ENCODE measurements at places on chromosomes 6 and 20.

GRCh38 chr6:125316621-125317020, 14.9 kb upstream of the HDDC2 start:
- DNase-seq = no peak

- no peak for DNase-seq
These were observed 2.2 kb upstream of the OLIG3 start for GRCh38 chr6:137496368-137496767.

DNA sequence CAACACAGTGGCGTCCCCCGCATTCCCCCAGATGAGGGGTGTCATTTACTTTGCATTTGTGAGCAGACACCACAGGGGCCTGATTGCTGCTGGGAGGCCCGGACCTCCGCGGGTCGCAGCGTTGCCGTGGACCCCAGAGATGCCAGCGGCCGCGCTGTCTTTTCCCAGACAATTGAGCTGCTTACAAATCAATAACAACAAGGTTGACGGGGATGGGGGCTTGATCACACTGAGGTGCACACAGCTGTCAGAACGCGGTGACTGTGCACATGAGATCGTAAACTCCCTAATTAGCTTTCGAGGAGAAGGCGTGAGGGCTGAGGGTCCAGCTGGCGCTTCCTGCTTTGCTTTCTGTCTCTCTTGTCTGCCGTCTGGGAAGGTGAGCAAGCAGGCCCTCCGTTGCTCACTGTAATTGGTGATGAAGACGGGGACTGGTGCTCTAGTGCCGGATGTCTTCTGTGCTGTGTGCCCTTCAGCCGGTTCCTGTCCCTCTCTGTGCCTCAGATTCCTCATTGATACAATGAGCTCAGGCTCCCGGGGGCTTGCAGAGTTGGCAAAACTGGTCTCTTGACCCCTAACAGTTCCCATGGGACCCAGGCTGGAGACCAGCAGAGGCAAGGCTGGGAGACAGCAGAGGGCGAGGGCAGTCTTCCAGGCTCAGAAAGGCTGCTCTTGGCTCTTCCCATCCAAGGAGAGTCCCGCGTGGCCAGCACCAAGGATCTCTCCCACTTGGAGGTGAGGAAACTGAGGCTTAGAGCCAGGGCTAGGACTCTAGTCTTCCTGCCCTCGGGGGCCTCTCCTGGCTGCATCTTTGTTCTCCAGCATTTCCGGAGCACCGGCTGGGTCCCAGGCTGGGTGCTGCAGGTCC, 126.0 kb upstream of the PMEPA1 start:
- no peak for DNase-seq

DNA sequence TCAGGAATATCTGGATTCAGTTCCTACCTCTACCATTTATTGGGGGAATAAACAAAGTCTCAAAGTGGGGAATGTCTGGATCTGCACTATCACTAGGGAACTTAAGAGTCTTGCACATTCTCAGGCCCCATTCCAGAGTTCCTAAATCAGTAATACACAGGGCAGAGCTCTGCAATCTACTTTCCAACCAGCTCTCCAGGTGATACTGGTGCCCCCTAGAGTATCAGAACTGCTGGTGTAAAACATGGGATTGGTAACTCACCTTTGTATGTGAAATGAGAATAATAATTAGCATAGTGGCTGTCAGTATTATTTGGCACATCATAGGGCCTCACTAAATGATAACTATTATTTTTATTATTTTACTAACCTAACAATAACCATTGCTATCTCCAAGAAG, 278.8 kb upstream of the IMPG1 start:
- DNase-seq = no peak

GRCh38 chr6:56868687-56869086, 86.2 kb upstream of the BEND6 start:
- peak; percentile 36 for DNase-seq

GRCh38 chr6:33745548-33745947, 1.2 kb downstream of the IP6K3 start:
- DNase-seq = no peak

DNA sequence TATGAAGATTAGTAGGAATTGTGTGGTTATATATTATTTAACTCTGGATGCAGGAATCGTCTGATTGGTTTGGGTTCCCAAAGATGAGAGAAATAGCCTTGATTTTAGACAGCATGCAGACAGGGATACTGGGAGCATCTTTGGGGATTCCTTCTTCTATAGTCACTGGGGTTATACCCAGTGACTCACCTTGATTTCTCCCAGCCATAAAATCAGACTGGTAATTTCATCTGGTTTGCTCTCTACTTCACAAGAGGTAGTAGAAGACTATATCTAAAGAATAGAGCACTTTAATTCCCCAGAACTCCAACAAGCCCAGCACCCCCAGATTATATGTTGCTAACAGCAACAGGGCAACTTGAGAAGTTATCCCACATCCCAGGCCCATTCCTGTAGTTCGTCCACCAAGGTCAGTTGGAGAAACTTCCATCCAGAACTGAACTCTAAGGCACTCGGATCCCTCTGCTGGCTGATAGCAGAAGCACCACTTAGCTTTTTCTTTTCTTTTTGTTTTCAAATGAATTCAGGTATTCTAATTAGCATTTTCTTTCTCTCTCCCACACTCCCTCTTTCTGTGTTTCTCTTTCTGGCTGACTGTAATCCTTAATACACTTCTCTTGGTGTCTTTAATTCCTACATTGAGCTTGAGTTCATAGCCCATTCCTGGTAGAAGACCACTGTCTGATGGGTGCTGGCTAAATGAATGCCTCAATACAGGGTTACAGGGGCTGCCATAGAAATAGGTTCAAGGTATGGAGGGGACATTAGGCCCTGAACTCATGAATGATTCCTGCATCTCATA, 20.4 kb upstream of the EFHC1 start:
- DNase-seq = peak; percentile 60

DNA sequence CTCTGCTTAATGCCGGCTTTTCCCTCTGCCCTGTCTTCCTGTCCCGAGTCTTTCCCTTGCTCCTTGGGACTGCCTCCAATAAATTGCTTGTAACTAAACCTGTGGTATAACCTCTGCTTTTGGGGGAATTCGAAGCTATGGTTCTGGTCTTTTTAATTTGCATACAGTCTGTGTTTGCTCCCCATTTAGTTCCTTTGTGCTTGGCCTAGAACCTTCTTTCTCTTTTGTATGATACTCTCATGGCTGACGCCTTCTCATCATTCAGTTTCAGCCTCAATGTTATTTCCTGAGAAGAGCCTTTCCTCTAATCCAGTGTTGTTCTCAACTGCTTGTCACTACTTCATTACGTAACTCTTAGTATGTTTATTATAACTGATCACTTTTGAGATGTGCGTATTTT, 248.0 kb downstream of the PHF3 start:
- DNase-seq = no peak

DNA sequence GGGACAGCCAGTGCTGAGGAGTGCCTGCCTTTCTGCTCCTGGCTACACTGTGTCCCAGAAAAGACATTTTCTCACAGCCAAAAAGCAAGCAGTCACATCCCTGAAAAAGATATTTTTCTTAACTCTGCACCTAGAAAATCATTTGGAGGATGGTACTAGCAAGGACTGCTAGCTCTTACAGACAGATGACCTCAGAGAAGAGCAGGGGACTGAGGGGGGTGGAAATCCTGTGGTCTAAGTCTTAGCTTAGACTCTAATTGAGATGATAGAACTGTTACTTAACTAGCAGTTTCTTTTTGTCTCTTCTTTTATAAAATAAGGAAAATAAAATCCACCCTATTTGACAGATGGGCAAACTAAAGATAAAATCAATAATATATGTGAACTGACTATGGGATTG, 152.8 kb downstream of the TMEM200A start:
- DNase-seq = no peak

- DNase-seq = peak; percentile 56
These were observed 14.0 kb downstream of the SPATS1 start for GRCh38 chr6:44356487-44356886.

- DNase-seq = no peak
These were observed 774 bp downstream of the PLEKHG1 start for GRCh38 chr6:150600301-150601017.

DNA sequence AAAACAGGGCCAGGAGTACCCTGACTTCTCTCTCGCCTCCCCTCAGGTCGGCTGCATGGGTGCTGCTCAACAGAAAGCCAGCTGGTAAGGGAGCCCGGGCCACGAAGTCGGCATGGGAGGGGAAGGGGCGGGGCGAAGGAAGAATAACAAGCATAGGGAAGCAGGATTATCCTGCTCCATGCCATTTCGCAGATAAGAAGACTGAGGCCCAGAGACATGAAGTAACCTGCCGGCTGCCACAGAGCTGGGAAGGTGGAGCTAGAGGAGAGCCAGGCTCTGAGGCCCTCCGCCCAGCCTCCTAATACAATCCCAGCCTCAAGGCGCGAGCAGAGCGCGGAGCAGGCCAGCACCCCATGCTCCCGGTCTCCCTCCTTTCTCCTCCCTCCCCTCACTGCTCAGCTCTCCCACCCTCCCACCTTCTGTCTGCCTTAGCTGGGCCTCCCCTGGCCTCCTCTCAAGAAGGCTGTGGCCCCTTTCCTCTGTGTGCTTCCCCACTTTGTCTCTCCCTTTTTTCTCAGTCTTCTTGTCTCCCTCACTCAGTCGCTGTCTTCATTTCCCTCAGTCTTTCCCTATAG, 13.2 kb upstream of the HMGA1 start:
- no peak for DNase-seq
